ENCODE measurements at places on chromosomes 6 and 20.

DNA sequence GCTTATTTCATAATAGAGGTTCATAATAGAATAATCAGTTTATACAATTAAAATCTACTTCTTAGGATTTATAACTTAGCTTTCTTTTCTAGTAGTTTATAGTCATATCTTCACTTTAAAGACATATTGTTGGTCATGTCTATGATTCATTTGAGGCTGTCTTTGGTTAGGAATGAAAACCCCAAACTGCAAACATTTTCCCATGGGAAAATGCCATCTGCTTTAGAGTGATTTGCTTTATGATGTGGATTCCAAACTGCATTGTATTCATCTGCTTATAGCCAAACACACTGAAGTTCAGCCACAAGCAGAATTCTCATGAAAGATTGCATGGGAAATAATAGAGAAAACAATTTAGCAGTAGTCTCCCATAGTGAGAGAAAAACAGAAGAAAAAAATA, 128.0 kb downstream of the RFPL4B start:
- DNase-seq, result no peak

GRCh38 chr6:19839237-19839546, 2.0 kb downstream of the ID4 start:
- no peak for DNase-seq

GRCh38 chr6:161374971-161375873, 101.4 kb upstream of the AGPAT4 start:
- DNase-seq, result peak; percentile 89

- no peak for DNase-seq
These were observed 14.7 kb downstream of the FOXF2 start for GRCh38 chr6:1403851-1404712.

DNA sequence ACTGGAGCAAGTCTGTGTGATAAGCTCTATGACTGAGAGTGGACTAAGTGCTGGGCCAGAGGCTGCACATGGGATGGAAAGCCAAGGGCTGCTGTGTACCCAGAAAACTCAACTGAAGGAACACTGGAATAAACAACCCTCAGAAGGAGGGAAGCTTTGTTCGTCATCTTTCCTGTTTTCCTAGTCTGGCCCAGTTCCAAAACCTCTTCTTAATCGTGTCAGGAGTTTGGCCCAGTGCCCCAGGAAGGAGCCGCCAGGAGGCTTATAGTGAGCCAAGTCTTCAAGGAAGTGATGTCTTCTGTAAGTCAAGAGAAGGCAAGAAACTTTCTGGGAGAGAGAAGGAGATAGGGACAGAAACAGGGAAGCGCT, 23.3 kb upstream of the TOP1 start:
- peak; percentile 86 for DNase-seq

DNA sequence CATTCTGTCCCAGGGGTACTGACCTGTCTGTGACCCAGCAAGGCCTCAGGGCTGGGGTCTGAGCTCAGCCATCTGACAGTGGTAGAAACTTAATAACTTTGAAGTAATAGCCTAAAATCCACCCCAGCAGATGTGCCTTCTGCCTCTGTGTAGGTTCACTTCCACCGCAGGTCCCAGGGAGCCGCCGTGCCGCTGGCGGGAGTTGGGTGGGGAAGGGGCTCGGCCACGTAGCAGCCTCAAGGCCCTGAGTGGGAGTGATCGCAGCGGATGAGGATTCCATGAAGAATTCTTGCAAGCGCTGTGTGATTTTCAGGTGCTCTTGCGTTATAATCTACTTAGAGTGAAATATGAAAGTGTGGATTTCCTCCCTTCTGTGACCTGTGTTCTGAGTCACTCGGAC, 163.7 kb downstream of the DTNBP1 start:
- DNase-seq, result no peak

- no peak for DNase-seq
These were observed 3.2 kb downstream of the SLC4A11 start for GRCh38 chr20:3235666-3236324.

- DNase-seq, result no peak
These were observed 16.1 kb downstream of the FGD2 start for GRCh38 chr6:37021356-37022129.

- peak; percentile 64 for DNase-seq
These were observed 149.5 kb upstream of the NEDD9 start for GRCh38 chr6:11381801-11382513.

- no peak for DNase-seq
These were observed 107.2 kb downstream of the ATP9A start for GRCh38 chr20:51660672-51661608.

DNA sequence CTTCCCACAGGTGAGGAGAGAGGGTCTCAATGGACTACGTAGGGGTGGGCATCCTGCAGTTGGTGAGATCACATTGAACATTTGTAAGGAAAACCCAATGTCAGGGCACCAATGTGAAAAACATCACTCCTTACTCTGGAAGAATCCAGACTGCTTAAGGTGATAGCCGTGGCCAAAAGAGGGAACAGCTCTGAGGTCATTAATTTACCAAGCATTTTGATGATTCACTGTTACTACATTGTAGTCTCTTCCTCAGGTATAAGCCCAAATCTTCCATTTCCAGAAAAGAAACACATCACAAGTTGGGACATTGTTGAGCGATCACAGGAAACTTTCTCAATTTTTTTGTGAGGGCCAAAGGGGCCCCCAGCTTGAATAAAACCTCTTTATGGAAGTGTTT, 61.1 kb upstream of the SPTLC3 start:
- DNase-seq, result no peak

DNA sequence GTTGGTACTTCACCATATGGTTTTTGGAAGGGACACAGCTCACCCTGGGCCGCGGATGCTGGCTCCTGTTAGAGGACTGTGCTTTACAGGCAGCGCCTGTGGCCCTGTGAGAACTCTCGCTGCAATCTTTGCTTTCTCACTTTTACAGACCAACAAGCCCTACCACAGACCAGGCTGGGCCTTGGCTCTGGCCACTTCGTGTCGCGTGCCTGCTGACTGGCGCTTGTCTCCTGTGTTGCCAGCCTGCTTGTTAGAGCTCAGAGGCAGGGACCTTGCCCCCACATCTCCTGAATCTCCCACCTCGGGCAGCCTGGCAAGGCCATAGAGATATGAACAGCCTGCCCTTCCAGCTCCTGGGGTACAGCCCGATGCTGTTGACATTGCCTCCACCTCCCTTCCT, 56.1 kb downstream of the SYNJ2 start:
- peak; percentile 24 for DNase-seq

DNA sequence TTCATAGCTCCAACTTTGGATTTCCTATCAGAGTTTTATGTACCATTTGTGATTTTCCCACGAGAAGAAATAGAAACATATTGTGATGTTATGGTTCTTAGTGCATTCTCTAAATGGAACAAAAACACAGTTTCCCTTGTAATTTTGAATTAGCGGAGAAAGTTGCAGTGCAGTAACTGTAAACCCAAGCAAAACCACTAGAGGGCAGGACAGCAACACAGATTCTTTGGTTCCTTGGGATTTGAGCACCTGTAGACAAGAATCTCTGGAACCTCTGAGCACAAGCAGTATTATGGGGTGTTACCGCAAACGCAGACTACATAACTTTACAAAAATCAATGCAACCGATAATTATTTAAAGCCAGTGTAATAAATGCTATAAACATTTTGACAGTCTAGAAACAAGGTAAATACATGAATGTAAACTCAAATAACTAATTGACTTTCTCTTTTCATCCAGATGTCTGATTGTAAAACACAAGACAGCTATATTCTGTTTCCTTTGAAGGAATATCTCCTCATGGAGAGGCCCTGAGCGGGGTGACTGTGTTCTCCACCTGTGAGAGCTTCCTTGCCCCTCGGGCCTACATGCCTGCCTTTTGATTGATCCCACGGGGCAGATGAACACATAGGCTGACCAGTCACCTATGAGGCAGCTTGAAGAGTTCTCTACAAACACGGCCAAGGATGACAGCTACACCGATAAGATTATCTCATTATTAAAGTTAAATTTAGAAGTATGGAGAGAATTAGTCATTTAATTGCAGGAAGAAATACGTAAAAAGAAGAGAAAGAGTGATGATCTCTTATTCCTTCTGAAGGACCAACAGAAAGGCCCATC, 67.5 kb upstream of the COL21A1 start:
- no peak for DNase-seq

DNA sequence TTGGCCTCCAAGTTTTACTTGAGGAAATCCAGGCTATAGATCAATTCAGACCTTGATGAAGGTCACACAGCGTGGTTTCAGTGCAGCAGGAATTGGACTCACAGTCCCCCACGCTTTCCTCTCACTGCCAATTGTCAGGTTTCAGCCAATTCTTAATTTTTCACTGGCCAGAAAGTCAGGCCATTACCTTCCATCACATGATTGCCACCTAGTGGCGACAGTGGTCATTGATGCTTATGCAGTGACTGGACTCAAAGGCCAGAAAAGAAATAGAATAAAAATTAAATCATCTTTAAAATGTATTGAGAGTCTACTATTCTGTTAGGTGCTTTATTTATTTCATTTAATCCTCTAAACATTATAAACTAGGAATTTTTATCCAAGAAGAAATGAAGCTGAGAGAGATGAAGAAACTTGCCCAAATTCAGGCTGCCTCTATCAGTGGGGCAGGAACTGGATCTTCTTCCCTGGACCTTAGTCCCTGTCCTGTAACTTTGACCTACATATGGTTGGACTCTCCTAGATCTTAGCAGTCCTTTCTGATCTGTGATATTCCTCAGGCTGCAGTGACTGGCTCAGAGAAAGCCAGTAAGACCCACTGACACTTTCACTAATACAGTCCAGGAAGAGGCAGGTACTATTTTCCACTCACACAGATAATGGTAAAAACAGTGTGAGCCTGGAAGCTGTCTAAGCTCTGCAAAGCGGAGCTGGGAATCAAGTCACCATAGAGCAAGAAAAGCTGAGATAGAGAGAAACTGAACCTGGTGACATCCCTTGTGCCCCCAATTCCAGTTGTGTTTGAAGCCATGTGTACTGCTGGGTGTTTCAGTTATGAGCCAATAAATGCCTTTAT, 133.3 kb downstream of the ELOVL4 start:
- DNase-seq, result peak; percentile 63

DNA sequence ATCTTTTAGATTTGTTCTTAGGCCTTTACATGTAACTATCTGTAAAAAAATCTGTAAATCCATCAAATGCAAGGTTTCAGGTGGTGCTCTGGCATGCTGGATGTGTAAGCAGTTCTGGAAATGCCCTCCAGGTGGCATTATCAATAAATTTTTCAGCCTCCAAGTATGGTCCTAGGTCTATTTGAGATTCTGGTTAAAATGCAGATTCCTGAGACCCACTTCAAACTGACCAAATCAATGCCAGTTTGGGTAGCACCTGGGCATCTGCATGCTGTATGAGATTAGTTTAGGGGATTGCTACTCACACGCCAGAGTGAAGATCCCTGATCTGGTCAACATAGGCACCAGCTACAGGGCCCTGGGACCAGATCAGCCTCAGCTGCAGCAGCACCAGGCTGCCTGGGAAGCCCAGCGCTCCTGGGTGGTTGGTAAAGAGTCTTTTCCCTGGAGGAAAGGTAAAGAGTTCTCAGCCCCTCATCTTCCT, 507.3 kb upstream of the CITED2 start:
- no peak for DNase-seq

DNA sequence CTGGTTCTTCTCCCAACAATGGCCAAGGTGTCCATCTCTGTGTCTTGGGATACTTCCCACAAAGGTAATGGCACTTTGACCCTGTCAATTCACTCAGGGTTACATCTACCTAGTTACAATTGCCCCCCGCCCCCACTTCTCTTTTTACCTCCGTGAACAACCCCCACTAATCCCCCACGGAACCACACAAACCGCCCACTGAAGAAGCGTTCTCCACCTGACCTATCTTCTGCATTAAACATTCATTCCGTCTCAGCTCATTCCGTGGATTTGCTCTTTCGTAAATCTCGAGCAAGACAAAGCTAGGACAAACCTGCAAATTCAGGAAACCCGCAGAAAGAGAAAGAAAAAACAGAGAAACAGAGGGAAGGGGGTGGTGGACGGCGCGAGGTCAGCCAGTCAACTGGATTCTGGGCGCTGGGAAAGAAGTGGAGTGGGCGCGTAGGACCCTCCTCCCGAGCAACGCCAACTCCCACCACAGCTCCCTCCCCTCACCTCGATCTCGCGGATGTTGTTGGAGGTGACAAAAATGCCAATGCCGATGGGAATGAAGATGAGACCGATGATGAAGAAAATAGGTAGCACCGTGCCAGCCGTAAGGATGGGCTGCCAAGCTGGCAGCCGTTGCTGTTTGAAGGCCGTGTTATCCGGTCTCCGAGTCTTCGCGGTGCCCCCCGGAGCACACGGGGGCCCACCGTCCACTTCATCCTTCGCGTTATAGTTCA, 523 bp downstream of the TMEM30A start:
- no peak for DNase-seq

DNA sequence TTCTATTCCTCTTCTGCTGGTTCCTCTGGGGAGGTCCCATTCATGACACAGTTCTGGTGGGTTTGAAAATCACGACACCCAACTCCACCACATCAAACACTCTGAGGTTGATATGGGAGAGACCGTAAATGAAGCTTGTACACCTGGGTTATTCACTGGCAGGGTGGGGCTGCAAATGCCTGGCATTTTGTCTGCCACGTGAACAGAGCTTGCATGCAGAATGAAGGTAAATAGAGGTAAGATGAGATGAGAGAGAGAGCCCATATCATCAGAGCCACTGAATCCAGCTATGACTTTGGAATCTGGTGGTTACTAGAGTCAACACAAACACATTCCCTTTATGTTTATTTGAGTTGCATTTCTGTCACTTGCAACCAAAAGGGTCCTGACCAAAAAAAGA, 97.4 kb downstream of the BANF2 start:
- DNase-seq, result no peak

DNA sequence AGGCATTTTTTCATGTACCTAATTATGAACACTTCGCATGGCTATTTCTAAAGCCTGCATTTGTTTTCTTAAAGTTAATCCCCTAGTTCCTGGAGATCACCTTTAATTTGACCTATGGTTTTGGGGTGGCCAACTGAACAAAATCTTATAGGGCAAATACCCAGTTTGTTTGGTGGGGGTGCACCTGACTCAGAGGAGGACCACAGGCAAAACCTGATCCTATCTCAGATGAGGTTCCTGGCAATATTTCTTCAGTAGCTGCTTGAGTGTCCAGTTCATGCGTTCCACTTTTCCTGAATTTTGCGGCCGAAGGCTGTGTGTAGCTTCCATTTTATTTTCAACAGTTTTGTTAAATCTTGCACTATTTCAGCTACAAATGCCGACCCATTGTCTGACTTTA, 10.3 kb upstream of the GMPR start:
- no peak for DNase-seq

DNA sequence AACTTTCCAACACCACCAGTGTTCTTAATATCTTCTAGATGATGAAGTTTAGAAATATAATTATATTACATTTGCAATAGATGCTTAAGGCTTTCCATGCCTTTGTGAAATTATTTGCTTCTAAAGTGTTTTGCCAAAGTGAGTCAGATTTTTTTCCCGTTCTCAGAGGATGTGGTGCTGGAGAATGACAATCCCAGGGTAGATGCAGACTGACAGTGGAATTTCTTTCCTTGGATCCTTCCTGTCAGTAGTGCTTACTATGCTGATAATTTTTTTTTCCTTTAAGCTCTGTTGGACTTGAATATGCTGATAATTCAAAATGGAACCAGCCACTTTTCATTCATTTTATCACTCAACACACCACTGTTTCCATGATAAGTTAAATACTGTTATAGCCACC, 59.9 kb upstream of the SOX4 start:
- no peak for DNase-seq

GRCh38 chr6:169288591-169288990, 34.9 kb upstream of the THBS2 start:
- DNase-seq, result no peak
